ENCODE measurements at places on chromosomes 3 and 15.

DNA sequence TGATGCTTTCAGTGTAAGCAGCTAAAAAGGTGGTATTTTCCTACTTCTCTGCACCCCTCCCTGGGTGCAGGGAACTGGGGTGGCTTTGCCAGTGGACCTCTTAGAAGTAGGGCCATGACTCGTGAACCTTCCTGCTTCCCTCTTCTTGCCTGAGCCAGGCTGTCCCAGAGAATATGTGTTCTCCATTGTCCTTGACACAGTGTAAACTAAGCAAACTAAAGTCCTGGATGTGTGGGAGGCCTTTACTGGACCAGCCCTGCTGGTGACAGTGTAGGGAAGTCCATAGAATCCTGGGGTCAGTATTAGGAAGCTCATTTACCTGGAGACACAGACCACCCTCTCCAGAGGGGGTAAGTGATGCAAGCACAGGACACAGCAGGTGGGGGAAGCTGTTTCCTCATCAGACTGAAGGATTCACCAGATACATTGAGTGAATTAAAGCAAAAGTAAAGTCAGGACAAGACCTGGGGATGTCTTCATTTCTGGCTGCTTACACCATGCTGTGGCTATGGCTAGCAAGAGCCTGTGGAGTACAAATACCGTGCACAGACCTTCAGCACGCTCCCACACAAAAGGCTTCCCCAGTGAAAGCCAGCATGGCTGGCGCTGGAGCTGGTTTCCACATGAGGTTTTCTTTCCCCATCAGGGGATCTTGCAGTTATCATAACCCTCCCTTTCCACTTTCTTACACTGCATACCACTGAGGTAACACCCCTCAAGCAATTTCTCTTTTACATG, 64.8 kb upstream of the LPP start:
- DNase-seq: no peak

- peak; percentile 71 for DNase-seq
These were observed 1.1 kb upstream of the LPP start for GRCh38 chr3:188152660-188153436.

- no peak for DNase-seq
These were observed 13.6 kb downstream of the KLHL25 start for GRCh38 chr15:85781099-85781498.

- no peak for DNase-seq
These were observed 109.5 kb downstream of the CGGBP1 start for GRCh38 chr3:87949189-87949878.

GRCh38 chr15:93249623-93250022, 160.6 kb upstream of the RGMA start:
- DNase-seq: no peak

- DNase-seq: peak; percentile 28
These were observed 183.5 kb upstream of the NSMCE3 start for GRCh38 chr15:29452881-29453731.

- DNase-seq: no peak
These were observed 8.3 kb downstream of the LRRC2 start for GRCh38 chr3:46557814-46558183.

DNA sequence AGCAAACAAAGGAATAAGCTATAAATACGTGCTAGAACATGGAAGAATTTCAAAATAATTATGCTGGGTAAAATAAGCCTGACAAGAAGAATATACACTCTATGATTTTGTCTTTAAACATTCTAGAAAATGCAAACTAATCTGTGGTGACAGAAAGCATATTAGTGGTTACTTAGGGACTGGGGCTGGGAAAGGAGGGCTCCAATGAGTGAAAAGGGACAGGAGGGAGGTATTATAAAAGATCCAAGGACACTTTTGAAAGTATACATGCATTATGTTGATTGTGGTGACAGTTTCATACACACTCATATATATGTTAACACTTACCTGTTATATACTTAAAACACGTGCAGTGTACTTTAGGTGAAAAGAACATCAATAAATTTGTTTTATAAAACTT, 23.0 kb downstream of the MYH15 start:
- no peak for DNase-seq

DNA sequence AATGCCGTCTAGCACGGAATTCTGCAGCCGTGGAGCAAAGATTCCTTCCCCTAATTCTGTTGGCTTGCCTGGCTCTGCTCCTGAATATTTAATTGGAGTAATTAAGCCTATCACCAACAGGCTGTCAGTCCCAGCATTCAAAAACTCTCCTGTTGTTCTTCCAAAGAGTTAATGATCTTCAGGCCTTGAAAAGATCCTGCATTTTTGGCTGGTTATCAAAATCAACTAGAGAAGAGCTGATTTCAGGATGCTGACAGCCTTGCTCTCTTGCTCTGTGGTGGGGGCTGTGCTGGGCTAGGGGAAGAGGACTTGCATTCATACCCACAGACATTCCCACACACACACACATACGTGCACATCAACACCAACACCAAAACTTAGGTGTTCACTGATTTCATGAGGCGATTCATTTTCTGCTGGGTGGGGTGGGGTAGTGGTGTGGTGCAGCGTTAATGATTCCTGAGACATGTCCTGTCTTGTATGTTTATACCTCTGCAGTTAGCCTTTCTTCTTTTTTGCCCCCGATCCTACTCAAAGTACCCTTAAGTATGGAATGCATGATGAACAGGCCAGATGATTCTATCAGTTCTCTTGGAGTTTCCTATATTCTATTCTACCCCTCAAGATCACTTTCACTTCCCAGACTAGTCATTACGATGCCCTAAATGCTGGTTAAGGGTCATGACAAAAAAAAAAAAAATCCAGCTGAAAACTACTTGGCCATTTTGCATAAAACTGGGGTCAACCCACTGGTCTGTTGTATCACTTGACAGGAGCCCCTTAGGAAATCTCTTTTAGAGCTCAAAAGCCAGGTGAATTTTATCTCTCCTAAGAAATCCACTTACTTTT, 42.3 kb downstream of the CPN2 start:
- peak; percentile 64 for DNase-seq

Data from dermis blood vessel endothelial cell (primary cell).